ENCODE measurements at places on chromosomes 4 and X. TPM values are rescaled to one million over a fixed set of nuclear protein-coding genes. Genes with fewer than 3 reads are reported as not detected.

GRCh38 chr4:11614426-11614825, 185.7 kb upstream of the HS3ST1 start:
- no peak overlapping the region for H3K27ac ChIP-seq
- H3K36me3 ChIP-seq: no peaks in the 10 kb centered on the region
- DNase-seq: no peak
- H3K4me1 ChIP-seq: no peaks in the 10 kb centered on the region
- no peaks in the 10 kb centered on the region for H3K27me3 ChIP-seq

DNA sequence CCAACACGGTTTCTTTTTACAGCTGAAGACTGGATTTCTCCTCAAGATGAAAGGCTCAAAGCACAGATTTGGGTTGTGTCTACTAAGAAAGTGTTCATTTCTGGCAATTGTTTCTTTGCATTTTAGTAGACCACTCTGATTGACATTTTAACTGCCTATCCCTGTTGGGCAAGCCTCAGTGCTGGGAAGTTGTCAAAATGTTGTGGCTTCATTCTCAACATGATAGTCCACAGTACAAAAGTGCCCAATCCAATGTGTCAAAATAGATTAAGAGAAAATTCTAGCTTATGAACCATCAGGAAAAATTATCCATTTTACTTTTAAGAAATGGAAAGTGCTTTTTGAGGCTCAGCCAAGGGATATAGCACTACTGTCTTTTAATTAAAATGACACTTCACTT, 323.9 kb upstream of the PRPS2 start:
- DNase-seq: no peak
- H3K27me3 ChIP-seq: no peaks in the 10 kb centered on the region
- no peaks in the 10 kb centered on the region for H3K4me1 ChIP-seq
- no peak overlapping the region for H3K4me3 ChIP-seq
- H3K36me3 ChIP-seq: no peaks in the 10 kb centered on the region

GRCh38 chr4:39975488-39976089, 2.1 kb downstream of the PDS5A start:
- H3K27ac ChIP-seq: no peak overlapping the region
- peaks cover 16% of the 10 kb centered on the region for H3K4me1 ChIP-seq
- peaks cover 6% of the 10 kb centered on the region for H3K36me3 ChIP-seq

DNA sequence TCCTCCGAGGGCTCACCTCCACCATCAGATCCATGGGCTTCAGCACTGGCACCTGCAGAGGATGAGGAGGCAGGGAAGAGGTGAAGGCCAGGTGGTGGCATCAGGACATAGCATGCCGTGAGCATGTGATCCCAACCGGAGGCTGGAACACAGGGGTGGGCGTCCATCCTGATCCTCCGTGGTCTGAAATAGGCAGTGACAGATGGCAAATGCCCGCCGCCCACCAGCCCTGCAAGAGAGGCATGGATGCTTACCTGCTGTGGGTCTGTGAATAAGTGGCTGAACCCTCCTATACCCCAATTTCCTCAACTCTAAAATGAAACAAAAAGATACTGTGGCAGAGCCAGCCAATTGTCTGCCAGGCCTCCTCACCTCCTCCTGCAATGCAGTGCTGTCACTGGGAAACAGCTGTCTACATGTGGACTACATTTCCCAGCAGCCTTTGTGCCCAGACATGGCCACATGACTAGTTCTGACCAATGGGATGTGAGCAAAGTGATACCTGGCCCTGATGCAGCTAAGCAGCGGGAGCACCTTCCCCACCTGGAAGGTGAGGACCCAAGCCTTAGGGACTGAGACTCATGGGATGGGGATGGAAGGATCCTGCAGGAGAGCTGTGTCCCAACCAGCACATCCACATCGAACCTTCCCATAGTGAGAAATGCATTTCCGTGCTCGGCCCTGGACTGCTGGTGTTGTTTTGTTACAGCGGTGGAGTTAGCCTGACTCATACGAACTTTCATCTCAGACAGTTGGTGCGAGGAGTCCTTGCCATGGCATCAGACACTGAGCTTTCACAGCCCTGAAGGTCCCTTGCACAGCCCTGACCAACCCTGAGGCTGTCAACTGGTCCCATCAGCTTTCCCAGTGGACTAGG, 99.5 kb downstream of the PPP2R2C start:
- H3K36me3 ChIP-seq: no peaks in the 10 kb centered on the region
- H3K27ac ChIP-seq: no peak overlapping the region
- no peaks in the 10 kb centered on the region for H3K4me1 ChIP-seq
- no peak overlapping the region for H3K4me3 ChIP-seq
- no peaks in the 10 kb centered on the region for H3K27me3 ChIP-seq

DNA sequence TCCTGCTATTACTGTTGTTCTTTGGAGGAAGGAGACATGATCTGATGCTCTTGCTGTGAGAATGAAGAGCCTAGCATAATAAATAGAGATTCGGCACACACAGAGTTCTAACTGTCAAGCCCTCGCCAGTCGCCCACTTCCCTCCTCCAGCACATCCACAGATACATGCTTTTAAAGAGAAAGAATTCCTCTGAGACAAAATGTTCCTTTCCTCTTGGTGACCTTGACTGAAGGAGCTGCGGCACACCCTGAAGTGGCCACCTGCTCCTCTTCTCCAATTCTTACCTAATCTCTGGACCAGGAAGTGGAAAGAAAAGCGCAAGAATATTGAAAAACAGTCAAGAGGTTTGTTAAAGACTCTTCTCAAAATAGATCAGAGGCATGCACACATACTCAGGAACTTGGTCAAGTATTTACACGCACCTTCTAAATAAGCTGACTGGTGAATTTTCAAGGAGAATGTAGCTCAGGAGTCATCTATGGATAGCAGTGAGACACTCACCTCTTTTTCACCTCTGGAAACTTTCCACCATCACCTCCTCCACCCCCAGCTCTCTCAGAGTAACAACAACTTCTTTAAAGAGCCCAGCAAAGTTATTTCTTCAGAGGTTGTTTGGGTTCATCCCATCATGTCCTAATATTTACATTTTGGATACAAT, 95.4 kb downstream of the PARM1 start:
- peak overlapping the region; percentile 88 for H3K27ac ChIP-seq
- no peaks in the 10 kb centered on the region for H3K36me3 ChIP-seq
- peaks cover 60% of the 10 kb centered on the region for H3K4me1 ChIP-seq
- peak; percentile 83 for DNase-seq
- no peak overlapping the region for H3K4me3 ChIP-seq

The RPL36A gene
- 258 TPM for total RNA-seq

- H3K27me3 ChIP-seq: no peaks in the 10 kb centered on the region
- H3K27ac ChIP-seq: no peak overlapping the region
- no peak for DNase-seq
- no peaks in the 10 kb centered on the region for H3K36me3 ChIP-seq
- H3K4me1 ChIP-seq: no peaks in the 10 kb centered on the region
Measured at GRCh38 chr4:169657470-169658107, 37.2 kb downstream of the CLCN3 start.

DNA sequence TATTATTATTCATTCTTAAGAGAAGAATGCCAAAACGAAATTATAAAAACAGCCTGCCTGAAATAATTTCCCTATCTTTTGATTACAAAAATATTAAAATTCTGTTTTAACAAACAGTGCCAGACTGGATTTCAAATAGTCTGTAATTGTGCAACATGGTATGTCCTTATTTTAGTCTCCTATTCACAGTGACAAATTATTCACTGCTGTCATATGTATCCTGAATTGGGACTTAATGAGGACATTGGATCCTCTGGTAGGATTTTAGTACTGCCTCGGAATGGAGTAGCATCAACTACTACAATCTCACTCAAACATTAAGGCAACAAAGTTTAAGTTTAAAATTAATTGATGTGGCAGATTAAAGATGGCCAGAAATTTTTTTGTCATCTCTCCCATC, 97.6 kb downstream of the CASK start:
- H3K27ac ChIP-seq: no peak overlapping the region
- no peaks in the 10 kb centered on the region for H3K36me3 ChIP-seq
- no peaks in the 10 kb centered on the region for H3K4me1 ChIP-seq

DNA sequence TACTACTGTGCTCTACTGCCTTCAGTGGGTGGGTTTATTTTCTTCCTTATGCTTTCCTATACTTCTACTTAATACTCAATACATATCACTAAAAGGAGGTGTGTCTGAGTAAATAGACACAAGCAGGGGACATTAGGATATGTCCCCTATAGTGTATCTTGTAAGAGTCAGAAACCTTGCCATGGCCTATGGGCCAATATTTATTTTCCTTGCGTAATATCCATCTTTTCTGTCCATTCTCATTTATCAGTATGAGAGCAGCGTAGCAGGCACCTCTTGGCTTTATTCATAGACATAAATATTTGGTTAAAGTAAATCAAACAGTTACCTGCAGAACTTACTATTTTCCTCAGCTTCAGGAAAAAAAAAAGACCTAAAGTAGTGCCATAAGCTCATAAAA, 46.6 kb upstream of the PHF8 start:
- DNase-seq: no peak
- no peak overlapping the region for H3K27ac ChIP-seq
- H3K27me3 ChIP-seq: no peaks in the 10 kb centered on the region
- no peaks in the 10 kb centered on the region for H3K4me1 ChIP-seq

DNA sequence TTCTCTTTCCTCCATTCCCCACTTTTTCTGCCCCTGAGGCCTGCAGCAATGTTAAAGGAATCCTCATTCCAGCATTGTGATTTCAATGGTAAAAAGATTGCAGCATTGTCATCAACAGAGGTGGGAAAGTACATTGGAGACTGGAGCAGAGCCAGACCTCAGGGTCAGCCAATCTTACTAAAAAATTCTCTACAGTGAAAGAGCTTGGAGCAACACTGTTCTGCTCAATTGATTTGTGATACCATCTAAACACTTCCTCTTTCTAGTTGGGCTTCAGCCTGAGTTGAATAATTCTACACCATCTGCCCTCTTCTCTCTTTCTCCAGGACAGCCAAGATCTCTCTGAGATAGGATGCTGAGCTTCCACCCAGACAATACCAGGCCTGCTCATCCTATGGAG, 176.5 kb downstream of the AR start:
- no peak overlapping the region for H3K27ac ChIP-seq
- H3K4me3 ChIP-seq: no peak overlapping the region
- H3K4me1 ChIP-seq: no peaks in the 10 kb centered on the region
- DNase-seq: peak; percentile 32

DNA sequence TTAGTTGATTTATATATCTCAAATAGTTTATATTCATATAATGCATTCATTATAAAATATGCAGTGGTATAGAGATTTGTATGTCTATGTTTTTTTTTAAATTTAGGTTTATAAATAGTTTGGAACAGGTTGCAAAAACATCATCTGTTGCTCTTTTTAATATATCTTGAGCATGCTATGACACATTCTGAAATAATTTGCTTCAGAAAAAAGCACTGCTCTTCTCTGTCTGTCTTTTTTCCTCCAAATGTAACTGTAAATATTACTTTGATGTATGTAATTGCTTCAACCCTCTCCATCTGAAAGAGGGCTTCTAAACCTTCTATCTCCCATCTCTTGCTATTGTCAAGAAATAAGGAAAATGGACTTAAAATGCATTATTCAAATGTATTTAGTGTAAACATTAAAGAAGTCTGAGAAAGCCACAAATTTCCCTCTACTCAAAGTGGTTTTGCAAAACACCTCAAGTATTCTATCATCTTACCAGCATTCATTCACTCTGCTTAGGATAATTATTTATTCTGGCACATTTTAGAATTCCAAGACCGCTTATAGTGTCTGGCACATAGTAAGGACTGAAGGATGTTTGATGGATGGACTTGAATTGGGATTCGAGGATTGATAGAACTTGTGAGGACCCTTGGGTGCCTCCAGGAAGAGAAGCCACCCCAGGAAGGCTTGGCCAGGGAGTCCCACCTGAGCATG, 87.8 kb downstream of the CLNK start:
- no peak overlapping the region for H3K27ac ChIP-seq
- DNase-seq: no peak
- no peaks in the 10 kb centered on the region for H3K36me3 ChIP-seq
- H3K4me3 ChIP-seq: no peak overlapping the region

The GPRASP1 gene
- 21.4 TPM for total RNA-seq
